ENCODE measurements at places on chromosomes 7 and 10. TPM values are rescaled to one million over a fixed set of nuclear protein-coding genes. Genes with fewer than 3 reads are reported as not detected.

- no peak overlapping the region for H3K4me3 ChIP-seq
- H3K4me1 ChIP-seq: peaks cover 14% of the 10 kb centered on the region
- DNase-seq: no peak
- H3K27me3 ChIP-seq: no peaks in the 10 kb centered on the region
These were observed 4.5 kb upstream of the ZKSCAN1 start for GRCh38 chr7:100010901-100011300.

- H3K27ac ChIP-seq: no peak overlapping the region
- no peak for DNase-seq
- H3K4me1 ChIP-seq: no peaks in the 10 kb centered on the region
- H3K4me3 ChIP-seq: no peak overlapping the region
- no peaks in the 10 kb centered on the region for H3K27me3 ChIP-seq
These were observed 162.8 kb upstream of the BMPER start for GRCh38 chr7:33742521-33742920.

- H3K27me3 ChIP-seq: peaks cover 5% of the 10 kb centered on the region
- no peaks in the 10 kb centered on the region for H3K4me1 ChIP-seq
- no peaks in the 10 kb centered on the region for H3K36me3 ChIP-seq
- no peak overlapping the region for H3K27ac ChIP-seq
- no peak overlapping the region for H3K4me3 ChIP-seq
These were observed 19.8 kb upstream of the COL1A2 start for GRCh38 chr7:94374721-94375566.

- peak within 1 kb of the TSS; percentile 65 for H3K27ac ChIP-seq
- H3K27me3 ChIP-seq: peaks cover 45% of the 10 kb centered on the region
- peaks cover 15% of the 10 kb centered on the region for H3K4me1 ChIP-seq
- DNase-seq: peak; percentile 73
- H3K4me3 ChIP-seq: peak within 1 kb of the TSS; percentile 71
These were observed at the start of gene EPDR1 for GRCh38 chr7:37920305-37920848. Gene EPDR1 (plus strand): TSS chr7:37920640. CDS start chr7:37920940, 300 bp downstream.

The INA gene
- total RNA-seq: 0.35 TPM

DNA sequence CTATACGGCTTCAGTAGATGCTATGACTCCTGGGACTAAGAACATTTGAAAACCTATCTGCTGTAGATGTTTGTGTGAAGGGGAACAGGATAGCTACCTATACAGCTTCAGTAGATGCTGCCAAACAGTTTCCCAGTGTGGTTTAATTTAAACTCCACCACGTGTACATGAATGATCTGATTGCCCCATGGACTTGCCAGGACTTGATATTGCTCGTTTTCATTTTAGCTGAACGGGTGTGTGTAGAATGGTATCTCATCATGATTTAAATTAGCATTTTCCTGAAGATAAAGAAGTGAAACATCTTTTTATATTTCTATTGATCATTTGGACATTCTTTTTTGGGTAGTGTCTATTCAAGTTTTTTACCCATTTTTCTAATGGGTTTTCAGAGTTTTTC is 77.8 kb upstream of the PIP4K2A start:
- no peaks in the 10 kb centered on the region for H3K36me3 ChIP-seq
- no peaks in the 10 kb centered on the region for H3K27me3 ChIP-seq
- H3K27ac ChIP-seq: no peak overlapping the region
- DNase-seq: no peak
- H3K4me1 ChIP-seq: no peaks in the 10 kb centered on the region

DNA sequence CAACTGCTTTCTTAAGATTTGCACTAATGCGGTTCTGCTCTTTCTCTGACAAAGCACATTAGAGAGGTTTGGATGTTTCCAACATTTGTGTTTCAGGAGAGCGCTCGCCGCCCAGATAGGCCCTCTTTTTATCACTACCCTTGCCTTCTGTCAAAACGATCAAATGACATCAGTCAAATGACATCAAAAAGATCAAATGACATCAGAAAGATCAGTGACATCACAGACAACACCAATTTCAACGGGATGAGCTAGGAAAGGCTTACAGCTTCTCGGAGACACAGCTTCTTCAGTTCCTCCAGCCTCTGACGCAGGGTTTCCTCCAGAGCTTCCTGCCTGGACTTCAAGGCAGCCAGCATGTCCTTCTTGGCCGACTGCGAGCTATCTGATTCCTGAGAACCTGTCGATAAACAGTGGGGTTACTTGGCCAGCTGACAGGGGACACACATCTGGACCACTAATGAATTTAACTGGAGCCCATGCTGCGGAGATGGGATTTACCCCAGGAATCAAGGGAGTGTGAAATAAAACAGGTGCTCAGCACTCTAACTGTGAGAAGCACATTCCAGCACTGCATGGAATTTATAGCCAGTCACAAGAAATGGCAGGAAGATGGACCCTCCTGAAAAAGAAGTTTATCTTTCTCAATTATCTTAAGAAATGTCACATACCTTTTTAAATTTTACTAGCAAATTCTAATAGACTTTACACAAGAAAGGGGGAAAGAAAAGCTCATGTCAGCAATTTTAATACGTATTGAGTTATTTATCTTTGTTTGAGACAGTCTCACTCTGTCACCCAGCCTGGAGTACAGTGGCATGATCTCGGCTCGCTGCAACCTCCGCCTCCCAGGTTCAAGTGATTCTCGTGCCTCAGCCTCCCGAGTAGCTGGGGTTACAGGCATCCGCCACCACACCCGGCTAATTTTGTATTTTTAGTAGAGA is 88.2 kb downstream of the PRPF18 start:
- peaks cover 3% of the 10 kb centered on the region for H3K27me3 ChIP-seq
- H3K36me3 ChIP-seq: no peaks in the 10 kb centered on the region

- no peaks in the 10 kb centered on the region for H3K27me3 ChIP-seq
- no peak overlapping the region for H3K4me3 ChIP-seq
- H3K27ac ChIP-seq: no peak overlapping the region
- no peaks in the 10 kb centered on the region for H3K4me1 ChIP-seq
These were observed 167.4 kb downstream of the IMMP2L start for GRCh38 chr7:111394891-111395290.

The MYH16 gene
- total RNA-seq: not detected

GRCh38 chr7:81140252-81140651 is 221.4 kb upstream of the SEMA3C start:
- no peaks in the 10 kb centered on the region for H3K4me1 ChIP-seq
- no peak for DNase-seq
- no peaks in the 10 kb centered on the region for H3K27me3 ChIP-seq
- no peaks in the 10 kb centered on the region for H3K36me3 ChIP-seq
- H3K27ac ChIP-seq: no peak overlapping the region

The PILRA gene
- total RNA-seq: 0.90 TPM

The PCGF6 gene
- 10.4 TPM for total RNA-seq

The DNA2 gene
- 28.9 TPM for total RNA-seq

DNA sequence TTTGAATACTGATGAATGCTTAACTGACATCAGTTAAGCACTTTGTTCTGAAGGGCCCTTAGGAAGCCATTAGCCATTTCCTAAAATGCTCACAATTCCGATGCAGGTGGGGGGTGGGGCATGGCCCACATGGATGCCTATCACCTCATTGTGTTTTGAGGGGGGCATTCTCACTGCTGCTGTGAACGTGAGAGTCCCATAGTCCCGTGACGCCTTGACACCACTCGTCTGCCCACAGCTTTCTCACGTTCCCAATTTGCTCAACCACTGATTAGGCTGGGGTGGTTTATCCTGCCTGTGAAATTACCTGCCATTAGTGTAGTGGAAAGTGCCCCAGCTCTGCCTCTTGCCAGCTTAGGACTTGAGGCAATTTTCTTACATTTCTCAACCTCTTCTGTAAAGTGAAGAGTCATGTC is 31.9 kb downstream of the DUSP5 start:
- H3K4me1 ChIP-seq: peaks cover 59% of the 10 kb centered on the region
- DNase-seq: peak; percentile 28
- peak overlapping the region; percentile 76 for H3K27ac ChIP-seq
- peak overlapping the region; percentile 15 for H3K4me3 ChIP-seq
- H3K36me3 ChIP-seq: no peaks in the 10 kb centered on the region

Data from activated CD4-positive, alpha-beta T cell treated with anti-CD3 and anti-CD28 coated beads for 36 hours (primary cell).